CD4-positive, alpha-beta memory T cell (primary cell): ENCODE measurements at places on chromosomes 13 and 19. TPM values are rescaled to one million over a fixed set of nuclear protein-coding genes. Genes with fewer than 3 reads are reported as not detected.

DNA sequence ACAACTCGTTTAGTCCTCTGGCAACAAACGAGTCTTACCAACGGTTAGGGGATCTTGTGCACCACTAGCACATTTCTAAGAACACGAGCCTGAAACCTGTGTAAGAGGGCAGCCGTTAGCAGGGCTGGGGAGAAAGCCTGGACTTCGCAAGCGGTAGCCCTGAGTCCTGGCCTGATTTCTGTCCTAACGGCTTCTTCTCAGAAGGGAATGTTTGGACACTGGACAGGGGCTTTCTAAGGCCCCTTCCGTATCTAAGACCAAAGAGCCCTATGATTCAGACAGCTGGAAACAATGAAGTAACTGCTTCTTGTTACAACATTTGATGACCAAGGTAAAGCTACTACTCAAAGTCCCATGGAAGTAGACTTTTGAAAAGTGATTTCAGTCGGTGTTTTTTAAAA, 2.2 kb downstream of the ANKRD10 start:
- H3K4me3 ChIP-seq = peak overlapping the region; percentile 89
- no peak for DNase-seq
- H3K27ac ChIP-seq = peak overlapping the region; percentile 77
- peaks cover 58% of the 10 kb centered on the region for H3K4me1 ChIP-seq
- H3K36me3 ChIP-seq = peaks cover 13% of the 10 kb centered on the region

GRCh38 chr19:3659746-3660112, 33.1 kb upstream of the CACTIN start:
- peaks cover 13% of the 10 kb centered on the region for H3K36me3 ChIP-seq
- DNase-seq = no peak
- H3K27me3 ChIP-seq = no peaks in the 10 kb centered on the region
- H3K4me3 ChIP-seq = no peak overlapping the region
- no peak overlapping the region for H3K27ac ChIP-seq

- H3K4me1 ChIP-seq = no peaks in the 10 kb centered on the region
- H3K27me3 ChIP-seq = no peaks in the 10 kb centered on the region
- H3K27ac ChIP-seq = no peak overlapping the region
These were observed 198.0 kb upstream of the HTR2A start for GRCh38 chr13:47094734-47095434.

CEACAM4 gene
- not detected for polyA plus RNA-seq

SPC24 gene
- polyA plus RNA-seq = 0.32 TPM

ZNF471 gene
- polyA plus RNA-seq = 0.31 TPM

FUZ gene
- 4.9 TPM for polyA plus RNA-seq
